Fibroblast of skin of right biceps (primary cell): ENCODE measurements at places on chromosomes 16 and 17.

DNA sequence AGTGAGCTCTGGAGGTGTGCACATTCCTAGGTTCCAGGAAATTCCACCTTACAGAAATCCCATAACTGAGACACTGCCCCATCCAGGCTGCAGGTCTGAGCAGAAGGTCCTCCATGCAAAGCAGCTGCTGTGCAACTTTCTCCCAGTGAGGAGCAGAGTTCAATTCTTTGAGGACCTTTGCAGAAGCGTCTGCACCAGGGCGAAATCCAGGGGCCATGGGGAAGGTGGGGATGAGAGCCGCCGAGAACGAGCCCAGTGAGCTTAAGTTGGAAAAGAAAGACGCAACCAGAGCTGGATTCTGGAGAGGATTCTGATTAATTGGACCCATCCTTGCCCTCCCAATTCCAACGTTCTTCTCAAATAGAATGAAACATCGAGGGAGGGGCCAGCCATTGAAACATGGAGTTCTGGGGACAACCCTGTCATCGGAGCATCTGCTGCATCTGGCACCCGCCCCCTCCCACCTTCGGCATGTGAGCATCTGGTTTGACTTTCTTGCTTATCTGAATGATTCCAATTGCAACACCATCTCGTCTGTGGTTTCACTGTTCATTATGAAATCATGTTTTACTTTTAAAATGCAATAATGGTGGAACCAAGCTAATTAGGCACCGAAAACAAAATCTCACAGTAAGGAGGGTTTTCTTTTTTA, 190.6 kb upstream of the FOXF1 start:
- DNase-seq, result peak; percentile 36

GRCh38 chr17:49224198-49224996, 6.2 kb downstream of the PHOSPHO1 start:
- no peak for DNase-seq

- DNase-seq, result no peak
These were observed 660 bp upstream of the ATP2A1 start for GRCh38 chr16:28877655-28878000.

DNA sequence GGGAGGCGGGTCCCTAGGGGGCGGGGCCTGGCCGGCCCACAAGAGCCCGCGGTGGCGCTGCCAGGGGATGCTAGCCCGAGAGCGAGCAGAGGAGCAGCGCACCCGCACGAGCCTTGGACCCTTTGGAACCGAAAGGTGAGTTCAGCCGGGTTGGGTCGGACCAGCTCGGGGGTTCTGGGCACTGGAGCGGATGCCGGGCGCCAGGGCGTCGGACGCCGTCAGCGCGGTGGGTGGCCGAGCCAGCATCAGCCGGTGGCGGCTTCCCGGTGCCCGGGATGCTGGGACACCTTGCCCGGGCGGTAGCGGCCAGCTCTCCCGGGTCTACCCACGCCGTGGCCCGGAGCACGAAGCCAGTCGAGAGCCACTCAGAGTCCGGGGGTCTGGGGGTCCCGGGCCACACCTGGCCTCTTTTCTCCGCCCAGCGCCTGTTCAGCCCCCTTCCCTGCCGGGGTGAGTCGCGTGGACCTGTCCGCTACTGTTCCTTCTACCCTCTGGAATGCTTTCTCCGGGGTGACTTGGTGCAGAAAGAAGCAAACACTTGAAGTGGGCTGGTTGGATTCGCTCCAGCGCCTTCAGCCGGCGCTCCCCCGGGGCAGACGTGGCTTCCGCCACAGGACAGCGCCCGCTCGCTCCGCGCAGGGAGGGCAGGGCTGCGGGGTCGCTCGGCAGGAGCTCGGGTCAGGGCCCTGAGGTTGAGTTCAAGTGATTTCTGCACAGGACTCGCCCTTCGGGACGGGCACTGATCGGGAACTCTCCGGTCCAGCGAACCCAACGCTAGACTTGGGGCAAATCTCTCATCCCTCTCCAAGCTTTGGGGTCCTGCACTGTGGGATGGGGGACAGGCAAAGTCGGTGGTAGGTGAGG, at the start of gene SCNN1G:
TSS of gene SCNN1G (plus strand) at position 67 of the 864 bp plus-strand sequence. CDS start 3,527 bp downstream, outside the sequence.
- peak; percentile 2 for DNase-seq

GRCh38 chr17:44304651-44305050, 3.8 kb upstream of the RUNDC3A start:
- no peak for DNase-seq

GRCh38 chr17:14845591-14846281, 419.4 kb downstream of the PMP22 start:
- DNase-seq, result peak; percentile 71

GRCh38 chr17:4959261-4959965, 8.2 kb downstream of the SPAG7 start:
- no peak for DNase-seq

DNA sequence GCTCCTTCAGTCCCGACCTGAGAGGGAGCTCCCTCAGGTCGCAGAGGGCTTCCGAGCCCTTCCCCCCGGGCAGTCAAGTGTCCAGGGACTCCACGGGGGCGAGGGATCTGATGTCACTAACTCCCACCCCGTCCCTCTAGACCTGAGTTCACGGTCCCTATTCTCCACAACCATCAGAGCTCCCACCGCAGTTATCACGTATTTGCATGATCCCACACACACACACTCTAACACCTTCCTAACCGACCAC, 3.7 kb upstream of the PER1 start:
- no peak for DNase-seq
